Epithelial cell of proximal tubule (primary cell): ENCODE measurements at places on chromosomes 5 and 9.

- DNase-seq = no peak
These were observed 474.0 kb upstream of the RGMB start for GRCh38 chr5:98299435-98299834.

DNA sequence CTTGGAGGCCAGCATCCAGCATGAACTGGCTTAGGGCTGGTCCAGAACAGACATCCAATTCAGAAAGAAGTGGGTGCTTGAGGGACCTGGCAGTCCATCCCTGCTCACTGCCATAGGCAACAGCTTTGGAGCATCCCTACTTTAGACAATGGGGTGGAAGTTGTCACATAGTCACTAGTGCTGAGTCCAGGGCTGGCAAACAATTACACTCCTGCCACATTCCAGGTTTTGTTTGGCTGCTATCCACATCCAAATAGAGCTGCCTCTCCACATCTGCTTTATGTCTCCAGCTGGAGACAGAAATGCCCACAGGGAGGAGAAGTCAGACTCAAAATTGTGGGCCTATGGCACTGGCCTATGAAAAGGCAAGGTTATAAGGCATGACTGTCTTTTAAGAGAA is 7.0 kb downstream of the FSTL4 start:
- no peak for DNase-seq

DNA sequence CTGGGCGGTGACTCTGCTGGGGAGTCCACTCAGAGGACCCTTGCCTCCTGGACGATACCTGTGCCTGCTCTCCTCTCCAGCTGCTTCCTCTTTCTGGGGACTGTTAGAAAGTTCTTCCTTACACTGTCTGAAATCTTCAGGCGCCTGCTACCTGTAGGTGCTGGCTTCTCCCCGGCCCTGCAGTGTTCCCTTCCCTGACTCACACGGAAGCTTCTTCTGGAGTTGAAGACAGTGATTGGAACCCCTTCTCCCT is 562 bp downstream of the GSN start:
- no peak for DNase-seq

- DNase-seq = no peak
These were observed 187.8 kb downstream of the NR3C1 start for GRCh38 chr5:143215690-143216089.

- no peak for DNase-seq
These were observed 67.4 kb downstream of the CTSL start for GRCh38 chr9:87793292-87793691.

DNA sequence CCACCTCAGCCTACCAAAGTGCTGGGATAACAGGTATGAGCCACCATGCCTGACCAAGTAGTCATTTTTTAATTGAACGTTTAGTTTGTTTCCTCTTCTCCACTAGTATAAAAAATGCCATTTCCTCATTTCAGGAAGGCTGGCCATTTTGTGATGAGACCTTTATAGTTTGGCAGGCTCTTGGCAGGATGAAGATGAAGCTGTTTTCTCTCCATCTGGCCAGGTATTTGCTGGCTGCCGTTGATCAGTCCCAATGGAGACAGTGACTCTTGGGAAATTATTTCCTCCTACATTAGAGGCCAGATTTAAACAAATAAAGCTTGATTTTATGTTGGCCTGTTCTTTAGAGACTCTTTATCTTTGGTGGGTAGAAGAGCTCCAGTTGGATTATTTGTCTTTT is 199.0 kb downstream of the ARHGAP26 start:
- DNase-seq = no peak

DNA sequence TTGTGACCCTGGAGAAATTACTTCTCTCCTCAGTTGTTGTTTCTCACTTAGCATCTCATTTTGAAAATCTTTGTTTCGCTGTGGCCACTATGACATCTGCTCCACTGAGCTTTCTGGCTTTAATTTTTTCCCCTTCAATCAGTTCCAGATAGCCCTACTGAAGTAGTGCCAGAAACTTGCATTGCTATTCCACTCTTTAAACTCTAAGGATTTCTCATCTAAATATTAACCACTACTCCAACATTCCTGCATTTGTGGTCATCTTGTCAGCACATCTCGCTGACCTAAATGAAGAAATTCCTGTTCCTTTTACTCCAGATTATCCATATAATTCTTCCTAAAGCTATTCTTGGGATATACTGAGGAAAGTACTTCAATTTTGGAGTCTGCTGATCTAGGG is 15.3 kb upstream of the NOL6 start:
- DNase-seq = peak; percentile 43

- no peak for DNase-seq
These were observed 323.2 kb upstream of the CCNH start for GRCh38 chr5:87735923-87736322.

DNA sequence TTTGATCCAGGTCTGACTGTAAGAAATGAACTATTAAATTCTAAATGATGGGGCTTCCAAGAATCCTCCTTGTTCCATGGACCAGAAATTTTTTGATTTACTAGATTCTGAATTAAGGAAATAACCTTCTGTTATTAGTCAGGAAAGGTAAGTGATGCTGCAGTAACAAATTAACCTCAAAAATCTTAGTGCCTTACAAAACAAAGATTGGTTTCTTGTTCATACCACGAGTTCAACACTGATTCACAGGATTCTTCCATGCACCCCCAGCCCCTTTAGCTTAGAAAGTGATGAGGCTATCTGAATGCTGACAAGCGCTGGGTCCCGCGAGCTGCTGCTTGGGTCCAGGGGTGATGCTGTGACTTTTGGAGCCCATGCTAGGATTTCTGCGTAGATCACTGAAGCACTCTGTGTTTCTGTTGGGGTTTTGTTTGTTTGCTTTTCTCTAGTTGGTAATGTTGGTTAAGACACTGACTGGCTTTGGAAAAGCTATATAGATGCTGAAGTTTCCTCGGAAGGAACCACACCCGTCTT is 52.3 kb downstream of the COL15A1 start:
- DNase-seq = no peak

GRCh38 chr5:94017579-94017978 is 276.2 kb upstream of the POU5F2 start:
- no peak for DNase-seq

DNA sequence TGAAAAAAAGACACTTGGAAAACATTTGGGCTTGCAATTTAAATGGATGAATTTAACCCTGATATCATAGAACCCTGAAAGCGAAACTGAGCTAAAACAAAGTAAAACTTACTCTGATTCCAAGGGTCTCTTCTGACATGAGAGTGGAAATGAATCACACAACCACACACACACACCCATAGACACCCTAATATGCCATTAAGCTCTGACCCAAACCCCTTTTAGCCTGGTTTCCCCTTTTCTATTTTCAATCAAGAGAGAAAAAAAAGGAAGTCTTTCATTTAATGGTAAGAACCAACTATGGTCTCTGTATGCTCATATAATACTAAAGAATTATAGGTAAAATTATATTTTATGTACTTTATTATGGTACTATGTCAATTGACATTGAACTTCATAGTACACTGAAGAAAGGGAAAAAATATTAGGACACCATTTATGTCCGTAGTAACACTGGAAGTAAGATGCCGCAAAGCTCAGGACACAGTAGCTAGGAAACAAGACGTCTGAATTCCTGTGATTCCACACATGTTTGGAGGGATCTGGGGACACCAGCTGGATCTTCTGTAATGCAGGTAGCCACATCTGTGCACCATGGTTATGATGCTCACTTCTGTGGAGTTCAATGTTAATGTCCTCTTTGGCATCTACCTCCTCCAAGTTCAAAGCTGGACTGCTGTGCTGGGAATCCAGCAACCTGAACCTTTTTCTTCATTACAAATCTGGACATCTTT is 95.8 kb downstream of the PCSK1 start:
- no peak for DNase-seq

DNA sequence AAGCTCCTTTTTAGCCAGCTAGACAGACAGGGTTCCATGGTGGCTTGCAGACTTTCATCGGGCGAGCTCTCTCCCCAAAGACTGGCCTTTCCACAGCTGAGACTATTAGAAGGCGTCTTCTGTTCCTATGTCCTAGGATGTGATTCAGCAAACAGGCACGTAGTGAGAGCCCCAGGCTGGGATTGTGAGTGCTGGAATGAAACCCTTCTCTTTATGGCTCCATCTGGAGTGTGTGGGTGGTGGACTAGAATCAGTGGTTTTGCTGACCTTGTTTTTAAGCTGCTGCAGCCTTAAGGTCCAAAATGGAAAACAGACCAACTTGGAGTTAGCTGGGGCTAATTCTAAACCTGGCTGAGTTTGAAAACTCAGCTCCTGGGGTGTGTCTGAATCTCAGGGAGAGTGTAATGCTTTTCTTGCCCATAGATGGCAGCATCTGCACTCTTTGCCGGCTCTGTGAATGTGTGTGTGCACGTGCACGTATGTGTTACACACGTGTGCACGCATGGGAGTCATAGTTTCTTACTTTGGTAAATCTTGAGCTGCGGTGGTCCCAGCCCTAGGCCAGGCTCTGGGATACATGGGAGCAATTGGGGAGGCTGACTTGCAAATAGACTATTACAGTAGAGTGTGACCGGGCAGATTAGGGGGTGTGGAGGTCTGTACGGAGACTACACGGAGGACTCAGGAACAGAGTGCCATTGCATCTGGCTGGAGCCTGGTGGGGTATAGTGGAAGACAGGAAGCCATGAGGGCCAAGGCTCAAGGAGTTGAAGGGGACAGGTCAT is 10.7 kb downstream of the GSN start:
- DNase-seq = peak; percentile 81

DNA sequence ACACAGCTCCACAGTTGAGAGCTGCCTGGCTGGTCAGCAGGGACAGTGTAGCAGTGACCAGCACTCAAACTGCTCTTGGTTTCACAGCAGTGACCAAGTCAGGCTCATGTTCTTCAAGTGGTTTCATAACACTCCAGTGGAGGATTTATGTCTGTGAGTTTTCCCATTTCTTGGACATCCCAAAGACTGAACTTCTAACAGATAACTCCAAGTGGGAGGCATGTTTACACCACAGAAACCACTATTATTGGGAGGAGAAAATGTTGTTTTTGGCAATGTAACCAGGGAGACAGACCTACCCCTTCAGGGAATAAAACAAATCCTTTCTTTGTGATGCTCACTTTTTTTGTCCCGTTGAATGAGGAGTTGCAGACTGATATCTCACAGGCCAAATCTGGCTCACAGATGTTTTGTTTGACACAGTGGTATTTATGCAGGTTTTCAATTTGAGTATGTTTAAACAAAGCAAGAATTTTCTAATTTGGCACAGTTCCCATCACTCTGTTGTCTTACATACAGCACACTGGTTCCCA is 141.5 kb downstream of the RMI1 start:
- DNase-seq = no peak

DNA sequence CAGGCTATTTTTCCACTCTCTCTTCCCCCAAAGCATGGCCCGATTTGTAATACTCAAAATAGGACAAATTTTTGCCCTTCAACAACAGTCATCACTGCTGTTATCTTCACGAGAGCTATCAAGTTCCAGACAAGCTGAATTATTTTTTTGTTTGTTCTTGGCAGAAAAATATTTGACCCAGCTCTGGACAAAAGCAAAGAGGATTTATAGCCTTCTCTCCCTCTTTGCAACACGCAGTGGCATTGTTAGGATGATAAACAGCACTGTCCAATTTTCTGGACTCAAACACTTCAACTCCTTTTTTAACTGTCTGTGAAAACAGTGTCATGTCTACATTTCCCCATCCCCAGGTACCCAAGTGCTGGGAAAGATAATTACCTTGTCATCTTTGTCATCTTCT is 160.3 kb downstream of the SLF1 start:
- DNase-seq = no peak

DNA sequence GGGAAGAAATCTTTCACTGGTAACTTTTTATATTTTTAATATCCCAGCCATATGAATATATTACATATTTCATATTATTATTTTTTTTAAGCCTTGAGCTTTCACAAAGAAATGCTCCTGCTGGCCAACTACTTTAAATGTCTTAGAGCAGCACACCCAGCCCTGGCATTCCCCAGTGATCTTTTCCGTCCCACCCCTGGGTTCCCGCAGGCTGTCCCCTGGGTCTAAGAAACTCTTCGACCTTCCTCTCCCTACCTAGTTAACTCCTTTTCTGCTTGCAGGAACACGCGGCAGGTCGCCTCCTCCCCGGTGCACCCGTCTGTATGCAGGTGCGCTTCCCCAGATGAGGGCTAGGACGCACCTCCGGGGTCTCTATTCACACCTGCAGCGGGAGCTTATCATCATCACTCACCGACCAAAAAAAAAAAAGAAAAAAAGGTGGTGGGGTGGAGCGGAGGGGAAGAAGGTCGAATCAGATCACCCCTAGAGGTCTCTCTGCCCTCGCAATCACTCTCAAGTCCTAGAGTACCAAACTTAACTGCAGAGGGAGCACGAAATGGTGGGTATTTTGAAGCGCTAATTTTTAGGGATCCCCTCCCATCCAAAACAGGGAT is 696 bp downstream of the ZFP62 start:
- no peak for DNase-seq

- no peak for DNase-seq
These were observed 132.2 kb downstream of the ARL15 start for GRCh38 chr5:54178207-54178606.

DNA sequence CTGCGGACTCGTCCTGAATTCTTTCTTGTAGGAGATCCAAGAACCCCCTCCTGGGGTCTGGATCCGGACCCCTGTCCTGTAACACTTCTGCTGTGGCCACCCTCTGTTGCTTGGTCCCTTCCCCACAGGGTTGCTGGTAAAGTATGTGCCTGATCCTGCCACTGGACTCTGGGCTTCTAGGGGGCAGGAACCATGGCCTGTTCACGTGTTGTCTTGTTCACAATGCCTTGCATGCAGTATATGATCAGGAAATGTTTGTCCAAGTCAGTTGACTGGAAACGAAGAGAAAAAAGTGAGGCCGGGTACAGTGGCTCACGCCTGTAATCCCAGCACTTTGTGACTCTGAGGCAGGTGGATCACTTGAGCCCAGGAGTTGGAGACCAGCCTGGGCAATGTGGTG is 139.3 kb upstream of the ALDH1B1 start:
- DNase-seq = no peak

- no peak for DNase-seq
These were observed 1.0 kb upstream of the TPM2 start for GRCh38 chr9:35690614-35691333.
